ENCODE measurements at places on chromosomes 13 and 19.

DNA sequence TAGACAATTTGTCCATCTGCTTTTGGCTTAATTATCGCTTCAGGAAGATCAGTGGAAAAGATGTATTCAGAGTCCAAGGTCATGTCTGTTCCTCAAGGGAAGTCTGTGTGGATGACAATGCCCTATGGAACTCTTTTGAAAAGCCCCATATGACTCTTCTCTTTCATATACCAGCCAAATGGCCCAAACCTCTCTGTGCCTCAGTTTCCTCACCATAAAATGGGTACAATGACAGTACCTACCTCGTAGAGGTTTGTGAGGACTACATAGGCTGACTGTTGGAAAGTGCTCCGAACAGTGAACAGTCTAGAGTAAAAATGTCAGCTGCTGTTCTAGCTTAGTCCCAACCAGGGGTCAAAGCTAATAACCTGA is 104.6 kb downstream of the COL4A2 start:
- DNase-seq = no peak

DNA sequence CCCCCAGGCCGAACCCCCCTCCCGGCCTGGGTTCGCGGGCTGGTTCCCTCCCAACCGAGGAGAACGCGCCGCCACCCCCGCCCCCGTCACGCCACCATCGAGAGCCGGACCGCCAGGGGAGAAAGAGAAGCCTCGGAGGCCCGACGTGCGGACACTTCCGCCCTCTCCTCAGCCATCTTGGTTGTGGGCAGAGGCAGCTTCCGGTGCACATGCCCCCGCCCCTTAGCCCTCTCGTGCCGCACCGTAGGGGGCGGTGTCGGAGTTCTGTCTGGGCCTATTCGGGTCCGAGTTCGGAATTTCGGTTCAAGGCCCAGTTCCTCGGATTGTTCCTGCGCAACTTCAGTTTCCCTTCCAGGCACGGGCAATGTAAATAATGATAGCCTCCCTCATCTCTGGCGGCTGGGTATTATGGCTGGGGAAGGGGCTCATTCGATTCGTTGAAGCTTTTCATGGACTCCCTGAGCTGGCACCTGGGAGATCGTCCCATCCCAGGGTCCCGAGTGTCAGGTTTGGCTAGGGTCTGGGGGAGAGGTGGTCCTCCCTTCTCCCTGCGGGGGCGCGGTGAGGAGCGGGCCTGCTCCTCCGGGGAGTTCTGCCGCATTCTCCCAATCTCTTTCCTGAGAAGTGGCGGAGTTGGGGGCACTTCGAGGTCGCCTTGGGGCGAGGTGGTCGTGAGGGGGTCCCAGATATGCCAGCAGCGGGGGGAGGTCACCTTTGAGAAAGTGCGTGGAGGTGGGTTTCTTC is at the start of the genes IER2 and STX10:
TSS of gene IER2 (plus strand) at position 225 of the 744 bp plus-strand sequence. CDS start 2,776 bp downstream, outside the sequence.
TSS of gene STX10 (minus strand) at position 189 of the 744 bp plus-strand sequence. CDS start 202 bp downstream, outside the sequence.
- peak; percentile 96 for DNase-seq

GRCh38 chr19:6925801-6926751 is 38.7 kb downstream of the ADGRE1 start:
- DNase-seq = no peak

DNA sequence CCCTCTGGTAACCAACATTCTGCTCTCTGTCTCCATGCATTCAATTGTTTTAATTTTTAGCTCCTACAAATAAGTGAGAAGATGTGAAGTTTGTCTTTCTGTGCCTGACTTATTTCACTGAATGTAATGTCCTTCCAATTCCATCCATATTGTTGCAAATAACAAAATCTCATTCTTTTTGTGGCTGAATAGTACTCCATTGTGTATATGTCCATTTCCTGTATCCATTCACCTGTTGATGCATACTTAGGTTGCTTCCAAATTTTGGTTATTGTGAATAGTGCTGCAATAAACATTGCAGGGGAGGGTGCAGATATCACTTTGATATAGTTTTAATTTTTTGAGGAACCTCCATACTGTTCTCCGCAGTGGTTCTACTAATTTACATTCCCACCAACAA is 2.5 kb upstream of the ZNF284 start:
- DNase-seq = no peak

DNA sequence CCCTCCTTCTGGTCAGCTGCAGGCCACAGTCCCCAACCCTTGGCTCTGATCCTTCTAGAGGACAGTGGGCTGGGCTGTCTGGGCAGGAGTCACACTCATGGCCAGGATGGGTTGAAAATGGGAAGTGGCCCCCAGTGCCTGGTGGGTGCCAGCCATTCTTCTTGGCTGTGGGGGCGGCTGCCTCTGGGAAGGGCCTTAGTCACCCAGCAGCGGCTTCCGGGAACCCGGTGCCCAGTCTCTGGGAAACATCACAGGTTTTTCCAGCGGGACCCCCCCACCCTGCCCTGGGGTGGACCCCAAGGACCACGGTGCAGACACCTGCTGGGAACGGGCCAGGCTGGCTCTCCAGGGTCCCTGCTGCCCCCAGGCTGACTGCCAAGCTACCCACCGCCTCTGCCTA is 27.3 kb upstream of the SLC7A10 start:
- no peak for DNase-seq

- no peak for DNase-seq
Measured at GRCh38 chr19:3619631-3620012, 7.0 kb downstream of the CACTIN start.

DNA sequence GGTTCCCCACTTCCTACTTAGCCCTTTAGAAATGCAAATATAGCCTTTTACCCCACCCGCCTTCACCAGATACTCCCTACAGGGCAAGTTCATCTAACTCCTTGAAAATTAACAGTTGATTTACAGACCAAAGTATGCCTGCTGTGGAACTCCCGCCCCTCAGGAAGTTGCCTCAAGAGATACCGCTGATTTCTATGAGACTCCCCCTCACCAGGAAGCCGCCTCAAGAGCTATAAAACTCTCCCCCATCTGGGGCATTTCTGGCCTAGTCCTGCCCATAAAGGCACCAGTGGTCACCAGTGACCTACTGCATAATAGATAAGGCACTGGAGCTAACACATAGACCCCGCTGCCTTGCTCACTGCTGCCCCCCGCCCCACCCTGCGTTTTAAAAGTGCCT is 201.7 kb upstream of the UBL3 start:
- DNase-seq = no peak

DNA sequence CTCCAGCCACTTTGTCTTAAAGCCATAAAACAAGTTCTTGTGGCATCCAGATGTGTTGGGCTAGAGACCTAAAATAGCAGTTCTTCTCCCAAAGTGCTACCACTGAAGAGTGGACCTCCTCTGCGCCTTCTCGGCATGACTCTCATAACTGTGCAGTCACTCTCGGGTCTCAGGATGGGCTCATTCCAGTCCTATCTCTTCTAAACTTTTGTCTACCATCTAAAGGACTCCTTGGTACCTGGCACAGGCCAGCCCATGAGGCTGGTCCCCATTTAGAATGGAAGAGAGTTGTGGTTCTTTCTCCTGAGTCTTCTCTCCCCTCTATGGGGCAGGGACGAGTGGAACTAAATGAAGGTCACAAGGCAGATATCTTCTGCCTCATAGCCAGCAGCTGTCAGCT is 272.0 kb upstream of the TMTC4 start:
- no peak for DNase-seq

DNA sequence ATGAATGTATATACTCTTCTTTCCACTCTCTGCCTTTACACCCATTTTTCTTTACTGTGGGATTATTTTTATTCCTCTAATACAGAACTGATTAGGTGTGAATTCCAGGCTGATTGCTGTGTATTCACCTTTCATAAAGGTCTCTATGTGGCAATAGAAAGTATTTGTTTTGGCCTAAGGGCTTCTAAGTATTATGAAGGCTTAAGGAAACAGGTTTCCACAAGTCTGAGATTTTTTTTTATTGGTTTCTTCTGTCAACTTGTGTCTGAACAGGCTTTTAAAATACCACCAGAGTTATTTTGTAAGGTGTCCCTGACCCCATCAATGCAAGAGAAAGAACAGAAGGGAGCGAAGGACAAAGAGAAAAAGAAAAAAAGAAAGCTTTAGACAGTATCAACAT is 1102.0 kb upstream of the SPRY2 start:
- DNase-seq = no peak

DNA sequence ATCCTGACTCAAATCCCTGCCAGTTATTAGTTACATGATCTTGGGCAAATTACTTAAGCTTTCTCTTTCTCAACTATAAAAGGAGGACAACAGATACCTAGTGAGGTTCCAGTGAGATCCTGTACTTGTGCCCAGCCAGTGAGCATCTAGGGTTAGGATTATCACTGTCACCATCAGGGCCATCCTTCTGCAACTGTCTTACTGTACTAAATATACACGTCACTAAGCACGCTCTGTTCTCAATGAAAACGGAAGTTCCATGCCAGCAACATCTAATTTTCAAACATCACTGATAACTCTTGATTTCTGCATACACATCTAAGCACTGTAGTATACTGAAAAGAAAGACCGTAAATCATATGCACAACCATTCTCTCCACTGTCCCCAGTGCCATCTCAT is 70.0 kb downstream of the FOXO1 start:
- DNase-seq = no peak

DNA sequence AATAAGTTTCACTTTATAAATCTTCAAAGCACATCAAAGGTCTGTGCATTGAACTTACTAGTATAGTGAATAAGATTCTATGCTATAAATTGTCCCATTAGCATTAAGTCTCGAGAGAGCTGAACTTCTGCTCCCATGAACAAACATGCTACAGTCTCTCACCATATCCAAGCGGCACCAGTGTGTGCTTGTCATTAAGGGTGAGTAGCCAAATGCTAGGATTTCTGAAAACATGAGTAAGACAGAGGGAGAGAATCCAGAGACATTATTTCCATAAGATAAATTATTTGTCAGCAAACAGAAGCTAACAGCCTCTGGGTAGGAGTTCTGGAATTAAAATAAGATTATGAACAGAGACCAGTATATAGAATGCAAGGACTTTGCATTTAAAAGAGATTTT is 2882.5 kb downstream of the PCDH9 start:
- no peak for DNase-seq

DNA sequence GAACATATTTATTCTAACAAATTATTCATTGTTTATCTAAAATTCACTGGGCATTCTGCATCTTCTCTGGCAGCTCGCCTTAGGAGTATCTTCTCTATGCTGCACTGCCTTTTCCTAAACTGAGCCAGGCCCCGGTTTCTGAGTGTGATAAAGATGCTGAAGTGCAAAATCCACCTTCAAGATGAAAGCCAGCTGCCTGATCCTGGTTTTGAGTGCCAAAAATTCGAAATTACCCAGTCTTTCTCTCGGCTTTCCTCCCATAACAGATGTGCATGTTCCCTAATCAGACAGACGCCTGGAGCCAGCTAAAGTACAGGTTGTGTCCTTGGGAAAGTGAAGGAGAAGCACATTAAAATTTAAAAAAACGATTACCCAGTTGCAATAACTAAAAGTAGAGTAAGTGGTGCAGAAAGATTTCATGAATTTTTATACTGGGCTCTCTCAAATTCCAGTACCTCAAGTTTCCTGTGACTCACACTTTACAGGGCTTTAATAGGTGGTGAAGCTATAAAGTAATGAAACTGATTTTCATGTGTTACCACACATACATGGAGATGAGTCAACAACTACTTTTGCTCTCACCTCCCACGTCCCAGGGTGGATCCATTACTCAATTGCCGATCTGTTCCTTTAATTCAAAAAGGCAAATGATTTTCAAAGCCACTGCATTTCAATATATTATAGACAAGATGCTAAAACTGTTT is 65.0 kb upstream of the GTF2F2 start:
- DNase-seq = no peak

- DNase-seq = no peak
Measured at GRCh38 chr13:24042710-24043440, 117.6 kb upstream of the SPATA13 start.

GRCh38 chr19:4717966-4718701 is 5.5 kb downstream of the DPP9 start:
- no peak for DNase-seq

DNA sequence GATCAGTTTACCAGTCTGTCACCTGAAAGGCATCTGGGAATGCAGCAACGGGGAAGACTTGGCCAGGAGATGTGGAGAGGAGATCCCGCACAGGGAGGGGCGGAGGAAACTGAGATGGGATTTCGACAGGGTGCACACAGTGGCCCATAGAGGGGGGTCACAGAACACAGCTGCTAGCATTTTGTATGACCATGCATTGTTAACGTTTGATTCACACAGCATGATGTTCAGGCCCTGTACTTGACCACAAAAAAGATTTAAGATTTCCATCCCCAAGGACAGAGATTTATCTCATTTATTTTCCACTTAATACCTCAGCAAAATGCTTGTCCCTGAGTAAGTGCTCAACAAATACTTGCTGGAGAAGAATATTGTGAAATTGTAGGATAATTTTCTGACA is 63.2 kb downstream of the RAB20 start:
- DNase-seq = no peak

DNA sequence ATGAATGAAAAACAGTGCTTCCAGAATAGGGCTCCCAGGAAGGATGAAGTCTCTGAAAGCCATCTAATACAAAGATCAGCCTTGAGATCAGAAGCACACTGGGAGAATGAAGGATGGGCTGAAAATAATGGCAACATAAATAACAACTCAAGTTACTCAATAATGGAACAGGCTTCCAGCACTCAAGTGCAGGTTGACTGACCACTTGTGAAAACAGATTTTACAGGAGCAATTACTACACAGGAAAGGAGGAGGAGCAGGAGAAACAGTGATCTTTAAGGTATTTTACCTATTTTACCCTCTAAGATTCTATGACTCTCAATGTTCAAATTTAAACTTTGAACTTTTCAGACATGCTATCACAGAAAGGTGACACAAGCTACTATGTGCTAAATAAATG is 106.0 kb downstream of the USP12 start:
- DNase-seq = no peak

GRCh38 chr19:33409906-33410685 is 36.6 kb downstream of the CEBPG start:
- no peak for DNase-seq

DNA sequence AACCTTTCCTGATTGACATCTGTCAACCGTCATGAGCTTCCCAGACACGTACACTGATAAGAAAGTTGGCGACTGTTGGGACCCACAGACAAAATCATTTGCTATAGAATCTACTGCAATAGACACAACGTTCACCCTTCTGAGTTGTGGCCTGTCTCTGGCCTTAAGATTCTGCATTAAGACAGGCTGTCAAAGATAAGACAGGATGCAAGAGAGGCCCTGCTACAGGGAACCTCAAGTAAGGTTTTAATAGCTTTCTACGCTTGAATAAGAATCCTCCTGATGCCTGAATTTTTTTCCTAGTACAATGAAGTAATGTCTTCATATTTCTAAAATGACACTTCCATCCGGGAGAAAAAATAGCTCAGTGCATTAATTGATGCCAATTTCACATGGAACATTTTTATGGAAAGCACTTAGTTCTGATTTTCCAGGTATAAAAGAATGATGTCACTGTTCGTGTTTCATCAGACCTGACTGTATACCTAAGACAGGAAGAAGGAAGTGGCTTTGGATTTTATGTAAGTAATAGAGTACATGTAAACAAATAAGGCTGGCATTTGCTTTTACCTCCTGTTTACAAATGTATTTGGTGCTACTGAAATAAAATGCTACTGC is 275.2 kb upstream of the GPC6 start:
- DNase-seq = no peak

DNA sequence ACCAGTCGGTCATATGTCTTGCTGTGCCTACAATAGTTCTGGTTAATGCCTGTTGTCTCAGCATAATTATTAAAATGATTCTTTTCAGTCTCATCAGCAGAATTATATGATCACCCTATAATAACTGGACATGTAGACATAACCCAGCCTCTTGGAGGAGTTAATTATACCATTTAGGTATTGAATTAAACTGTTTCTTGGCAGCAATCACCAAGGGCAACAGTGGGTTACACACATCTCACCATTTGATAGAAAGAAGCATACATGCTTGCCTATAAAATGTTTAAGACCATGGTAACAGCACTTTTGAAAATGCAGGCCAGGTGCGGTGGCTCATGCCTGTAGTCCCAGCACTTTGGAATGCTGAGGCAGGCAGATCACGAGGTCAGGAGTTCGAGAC is 184.6 kb downstream of the RGCC start:
- no peak for DNase-seq

Measured in pancreas (tissue), 10 donors.